ENCODE measurements at places on chromosomes 11 and 22.

DNA sequence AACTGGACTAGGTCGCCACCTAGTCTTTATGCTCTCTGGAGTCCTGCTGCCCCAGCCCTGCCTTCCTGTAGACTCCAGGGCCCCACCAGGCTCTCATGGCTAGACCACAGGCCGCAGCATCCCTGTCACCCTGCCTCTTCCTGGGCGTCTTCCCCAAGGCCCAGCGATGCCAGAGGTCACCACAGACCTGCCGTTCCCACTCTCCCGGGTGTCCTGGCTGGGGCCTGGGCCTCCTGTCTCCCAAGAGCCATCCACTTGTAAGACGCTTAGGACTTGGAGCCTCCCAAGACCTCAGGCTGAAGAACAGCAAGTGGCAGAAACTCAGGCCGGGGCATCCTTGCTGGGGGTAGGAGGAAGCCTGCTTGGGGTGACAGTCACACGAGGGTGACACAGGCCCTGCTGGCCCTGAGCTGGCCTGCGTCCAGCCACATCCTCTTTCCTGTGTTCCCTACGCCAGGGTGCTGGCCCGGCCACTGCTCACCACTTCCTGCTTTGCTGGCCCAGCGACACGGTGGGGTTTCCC lies 2.0 kb upstream of the TCIRG1 start:
- DNase-seq = no peak

GRCh38 chr11:86291466-86292262 lies 10.4 kb upstream of the HIKESHI start:
- DNase-seq = no peak

DNA sequence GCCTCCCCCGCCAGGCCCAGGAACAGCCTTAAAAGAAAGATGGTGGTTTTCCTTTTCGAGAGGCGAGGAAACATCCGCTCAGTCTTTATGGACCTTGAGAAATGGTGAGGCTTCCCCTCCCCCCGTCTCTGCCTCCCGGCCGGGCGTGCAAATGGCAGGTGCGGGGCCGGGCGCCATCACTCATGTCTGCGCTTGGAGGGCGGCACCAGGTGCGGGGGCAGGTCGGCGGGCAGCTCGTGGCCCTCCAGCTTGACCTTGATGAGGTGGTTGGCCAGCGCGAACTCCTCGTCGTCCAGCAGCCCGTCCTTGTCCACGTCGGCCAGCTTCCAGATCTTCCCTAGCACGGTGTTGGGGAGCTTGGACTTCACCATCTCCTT lies 9.7 kb upstream of the CDC42BPG start:
- DNase-seq = no peak

GRCh38 chr11:69992943-69993694 lies 85.0 kb upstream of the ANO1 start:
- no peak for DNase-seq

DNA sequence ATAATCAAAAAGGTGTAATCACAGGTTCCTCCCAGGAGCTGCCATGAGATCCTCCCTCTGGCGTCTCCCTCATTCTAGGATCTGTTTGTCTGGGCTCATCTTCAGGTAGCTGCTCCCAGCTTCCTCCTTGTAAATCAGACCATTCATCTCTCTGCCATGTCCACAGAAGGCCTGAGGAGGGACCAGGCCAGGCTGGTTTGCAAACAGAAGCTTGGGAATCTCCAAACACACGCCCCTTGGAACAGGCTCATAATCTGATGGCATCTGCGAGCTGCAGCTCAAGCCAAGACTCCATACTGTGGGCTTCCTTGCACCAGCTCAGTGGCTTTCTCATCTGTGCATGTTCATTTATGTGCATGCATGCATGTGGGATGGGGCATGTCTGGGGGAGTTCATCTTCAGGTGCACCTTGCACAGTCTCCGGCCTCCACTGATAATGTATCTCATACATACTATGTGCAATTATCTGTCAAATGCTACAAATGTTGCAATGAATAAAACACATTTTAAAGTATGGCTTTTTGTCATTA lies 134.9 kb downstream of the NXPE2 start:
- no peak for DNase-seq

GRCh38 chr22:20089977-20090729 lies 10.1 kb downstream of the DGCR8 start:
- DNase-seq = no peak

GRCh38 chr11:77059806-77060205 lies 7.0 kb upstream of the CAPN5 start:
- no peak for DNase-seq

DNA sequence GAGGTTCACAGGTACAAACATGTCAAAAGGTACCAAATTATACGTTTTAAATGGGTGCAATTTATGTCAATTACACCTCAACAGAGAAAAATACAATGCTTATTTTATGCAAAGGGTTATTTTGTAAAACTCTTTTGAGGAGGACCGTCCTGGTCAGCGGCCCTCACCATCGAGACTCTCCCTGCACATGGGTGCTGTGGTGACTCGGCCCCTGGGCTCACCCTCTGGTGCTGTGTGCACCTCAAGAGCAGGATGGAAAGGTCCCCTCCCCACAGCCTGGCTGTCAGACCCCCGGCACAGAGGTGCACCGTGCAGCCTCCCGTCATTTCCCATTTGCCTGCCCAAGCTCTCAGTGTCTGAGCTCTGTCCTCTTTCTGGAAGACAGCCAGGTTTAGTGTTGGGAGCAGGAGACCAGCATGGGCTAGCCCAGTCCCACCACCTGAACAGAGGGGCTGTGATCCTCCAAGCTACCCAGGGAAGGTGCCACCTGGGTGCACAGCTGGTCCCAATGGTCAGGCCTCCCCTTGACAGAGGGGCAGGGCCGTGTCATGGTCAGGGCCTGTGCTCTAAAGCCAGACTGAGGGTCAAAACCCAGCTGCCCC lies 41.8 kb upstream of the PRODH start:
- no peak for DNase-seq

DNA sequence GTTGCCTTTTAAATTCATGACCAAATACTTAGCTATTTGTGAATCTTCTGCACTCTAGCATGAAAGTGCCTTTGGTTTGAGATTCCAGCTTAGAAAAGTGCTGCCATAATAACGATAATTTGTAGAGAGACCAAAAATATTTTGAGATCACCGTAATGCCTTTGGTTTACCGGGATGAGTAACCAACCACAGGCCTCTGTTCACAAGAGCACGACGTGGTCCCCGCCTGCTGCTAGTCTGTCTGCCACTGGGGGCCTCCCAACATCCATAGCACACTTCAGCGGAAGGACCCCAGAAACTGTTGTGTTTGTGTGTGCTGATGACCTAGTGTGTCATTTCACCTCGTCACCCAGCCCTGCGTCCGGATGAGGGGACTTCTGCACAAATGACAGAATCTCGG lies 67.0 kb upstream of the RASSF10 start:
- no peak for DNase-seq

- no peak for DNase-seq
These were observed 198.3 kb upstream of the B3GAT1 start for GRCh38 chr11:134610116-134610910.

DNA sequence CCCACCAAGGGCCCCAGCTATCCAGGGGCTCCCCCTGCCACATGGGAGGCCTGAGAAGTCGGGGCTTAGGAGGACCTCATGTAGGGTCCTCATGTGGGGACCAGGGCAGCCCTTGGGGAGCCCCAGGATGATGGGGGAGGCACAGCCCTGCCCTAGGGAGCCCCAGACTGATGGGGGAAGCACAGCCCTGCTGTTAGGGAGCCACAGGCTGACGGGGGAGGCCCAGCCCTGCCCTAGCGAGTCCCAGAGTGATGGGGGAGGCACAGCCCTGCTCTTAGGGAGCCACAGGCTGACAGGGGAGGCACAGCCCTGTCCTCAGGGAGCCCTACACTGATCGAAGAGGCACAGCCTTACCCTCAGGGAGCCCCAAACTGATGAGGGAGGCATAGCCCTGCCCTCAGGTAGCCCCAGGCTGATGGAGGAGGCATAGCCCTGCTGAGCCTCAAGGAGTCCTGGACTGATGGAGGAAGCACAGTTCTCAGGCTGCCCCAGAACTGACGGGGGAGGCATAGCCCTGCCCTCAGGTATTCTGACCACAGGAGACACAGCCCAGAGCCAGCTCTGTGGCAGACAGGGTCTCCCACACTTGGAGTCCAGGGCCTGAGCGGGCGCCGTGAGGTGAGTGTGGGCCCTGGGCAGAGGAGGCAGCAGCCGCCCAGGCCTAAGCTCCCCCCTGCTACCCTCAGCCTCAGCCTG lies 10.8 kb downstream of the PRR33 start:
- DNase-seq = no peak

DNA sequence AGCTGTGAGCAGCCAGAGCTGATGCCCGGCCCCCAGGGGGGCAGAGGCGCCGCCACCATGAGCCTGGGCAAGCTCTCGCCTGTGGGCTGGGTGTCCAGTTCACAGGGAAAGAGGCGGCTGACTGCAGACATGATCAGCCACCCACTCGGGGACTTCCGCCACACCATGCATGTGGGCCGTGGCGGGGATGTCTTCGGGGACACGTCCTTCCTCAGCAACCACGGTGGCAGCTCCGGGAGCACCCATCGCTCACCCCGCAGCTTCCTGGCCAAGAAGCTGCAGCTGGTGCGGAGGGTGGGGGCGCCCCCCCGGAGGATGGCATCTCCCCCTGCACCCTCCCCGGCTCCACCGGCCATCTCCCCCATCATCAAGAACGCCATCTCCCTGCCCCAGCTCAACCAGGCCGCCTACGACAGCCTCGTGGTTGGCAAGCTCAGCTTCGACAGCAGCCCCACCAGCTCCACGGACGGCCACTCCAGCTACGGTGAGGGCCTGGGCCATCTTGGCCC lies 6.1 kb downstream of the CDC42EP1 start:
- no peak for DNase-seq

GRCh38 chr22:47287516-47287915 lies 525.1 kb downstream of the TBC1D22A start:
- no peak for DNase-seq

DNA sequence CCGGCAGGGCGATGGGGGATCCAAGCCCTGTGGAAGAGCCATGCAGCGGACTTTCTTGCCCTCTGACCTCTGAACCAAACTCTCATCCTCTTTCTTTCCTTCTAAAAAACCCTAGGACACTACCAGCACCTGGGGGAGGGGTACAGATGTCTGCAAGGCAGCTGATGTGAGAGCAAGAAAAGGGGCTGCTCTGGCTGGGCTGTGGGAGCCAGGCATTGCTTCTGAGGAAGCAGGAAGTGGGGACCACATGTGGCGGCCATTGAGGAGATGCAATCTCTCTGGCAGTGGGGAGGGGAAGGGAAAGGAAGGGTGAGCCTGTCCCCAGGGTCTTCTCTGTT lies 36.0 kb downstream of the FAM83F start:
- no peak for DNase-seq

- no peak for DNase-seq
These were observed 49.2 kb upstream of the SESN3 start for GRCh38 chr11:95279921-95280868.

GRCh38 chr11:68992743-68993255 lies 12.0 kb upstream of the MRGPRD start:
- DNase-seq = no peak

GRCh38 chr11:116697011-116697410 lies 75.8 kb downstream of the BUD13 start:
- DNase-seq = no peak

DNA sequence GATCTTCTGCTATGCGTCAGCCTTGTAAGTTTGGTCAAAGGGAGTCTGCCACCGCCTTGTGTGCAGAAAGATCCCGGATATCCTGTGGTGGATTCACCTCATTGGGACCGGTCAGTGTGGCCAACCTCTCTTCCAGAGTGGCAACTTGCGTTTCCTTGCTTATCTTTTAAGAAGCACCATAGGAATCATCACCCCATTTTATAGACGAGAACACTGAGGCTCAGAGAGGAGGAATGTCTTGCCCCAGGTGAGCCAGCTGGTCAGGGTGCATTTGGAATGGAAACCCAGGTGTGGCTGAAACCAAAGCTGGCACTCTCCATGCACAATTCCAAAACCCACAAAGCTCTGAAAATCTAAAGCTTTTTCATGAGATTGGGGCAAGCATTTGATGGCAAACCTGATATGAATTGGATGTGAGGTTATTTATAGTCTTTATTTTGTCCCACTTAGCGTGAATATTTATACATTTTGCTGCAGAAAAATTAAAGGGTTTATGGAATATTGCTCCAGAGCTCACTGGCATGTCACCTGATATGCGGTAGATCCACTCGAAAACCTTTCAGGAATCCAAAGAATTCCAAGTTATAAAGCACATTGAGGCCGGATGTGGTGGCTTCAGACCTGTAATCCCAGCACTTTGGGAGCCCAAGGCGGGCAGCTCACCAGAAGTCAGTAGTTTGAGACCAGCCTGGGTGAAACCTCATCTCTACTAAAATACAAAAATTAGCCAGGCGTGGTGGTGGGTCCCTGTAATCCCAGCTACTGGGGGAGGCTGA lies 12.1 kb upstream of the EIF3D start:
- no peak for DNase-seq

DNA sequence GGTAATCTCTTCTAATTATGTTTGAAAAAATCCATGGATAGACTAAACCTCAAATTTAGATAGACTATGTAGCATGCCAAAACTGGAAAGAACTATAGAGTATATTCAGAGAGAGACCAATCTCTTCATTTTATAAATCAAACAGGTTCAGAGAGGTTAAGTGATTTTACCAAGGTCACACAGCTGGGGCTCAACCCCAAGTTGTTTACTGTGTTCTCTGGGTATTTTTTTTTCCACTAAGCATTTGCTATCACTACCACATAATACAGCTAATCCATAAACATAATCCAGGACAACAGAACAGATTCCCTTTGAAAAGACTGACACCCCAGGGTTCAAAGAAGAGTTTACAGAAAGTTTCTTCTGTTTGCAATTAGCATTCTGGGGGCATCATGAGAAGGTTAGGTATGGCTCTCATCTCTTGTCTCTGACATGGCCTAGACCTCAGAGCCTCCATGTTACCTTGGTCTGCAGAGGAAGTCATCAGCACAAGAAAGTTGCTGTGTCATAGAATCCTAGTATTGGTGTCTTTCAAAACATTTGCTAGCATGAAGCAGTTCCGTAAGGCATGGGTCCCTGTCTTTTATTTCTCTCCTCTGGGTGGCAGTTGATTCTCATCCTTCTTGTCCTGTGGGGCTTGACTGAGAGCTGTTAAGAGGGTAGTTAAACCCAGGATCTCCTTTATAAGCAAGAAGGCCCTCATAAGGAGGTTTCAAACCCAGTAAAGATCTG lies 94.5 kb upstream of the HSD17B12 start:
- DNase-seq = no peak

GRCh38 chr11:11958403-11959231 lies 49.8 kb downstream of the DKK3 start:
- no peak for DNase-seq

DNA sequence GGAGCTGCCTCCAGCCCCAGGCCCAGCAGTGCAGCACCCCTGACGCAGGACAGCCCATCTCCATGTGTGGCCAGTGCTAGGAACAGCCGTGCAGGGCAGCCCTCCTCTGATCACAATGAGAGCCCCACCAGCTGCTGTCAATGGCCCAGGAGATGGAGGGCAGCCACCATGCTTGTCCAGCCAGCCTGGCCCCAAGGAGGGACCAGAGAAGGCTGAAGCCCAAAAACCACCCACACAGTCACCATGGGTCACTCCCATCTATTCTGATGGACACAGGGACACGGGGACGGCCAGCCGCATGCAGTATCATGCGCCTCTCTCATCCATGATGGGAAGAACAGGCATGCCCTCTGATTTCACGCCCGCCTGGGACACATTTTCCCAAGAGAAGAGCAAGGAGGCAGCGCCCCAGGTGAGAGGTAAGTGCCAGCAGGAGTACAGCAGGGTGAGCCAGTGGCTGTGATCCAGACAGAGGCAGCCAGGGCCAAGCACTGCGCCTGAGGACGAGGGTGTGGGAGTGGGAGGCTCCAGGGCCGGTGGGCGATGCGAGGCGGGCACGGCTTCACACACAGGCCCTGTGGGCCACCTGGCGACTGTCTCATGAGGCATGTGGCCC lies 33.6 kb upstream of the GNB1L start:
- no peak for DNase-seq

GRCh38 chr11:5159806-5160205 lies 5.2 kb upstream of the OR52A1 start:
- DNase-seq = no peak
